ENCODE measurements at places on chromosomes 4 and X.
A peak's percentile ranks its signal among the peaks of the same experiment; 100 is the strongest.

- no peak for DNase-seq
Observed at GRCh38 chrX:68934922-68935321, 106.1 kb downstream of the EFNB1 start.

DNA sequence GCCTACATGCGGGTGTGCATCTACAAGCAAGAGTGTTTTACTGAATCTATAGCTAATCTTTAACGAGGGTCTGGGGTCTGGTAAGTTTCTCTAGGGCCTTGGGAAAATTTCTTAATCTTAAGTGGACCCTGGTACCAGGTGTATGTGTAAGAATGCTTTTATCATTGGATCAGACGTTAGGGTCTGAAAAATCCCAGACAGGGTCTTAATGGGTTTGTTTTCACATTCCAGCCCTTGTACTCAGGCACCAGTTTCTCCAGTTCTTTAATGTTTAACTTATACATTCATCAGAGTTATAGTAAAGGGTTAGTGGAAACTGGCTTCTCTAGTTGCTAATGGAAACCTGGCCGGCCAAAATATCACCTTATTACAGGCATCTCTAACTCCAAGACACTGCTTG, 11.6 kb downstream of the MAGEB16 start:
- DNase-seq, result no peak

- no peak for DNase-seq
Observed at GRCh38 chr4:117983541-117984365, 50.5 kb upstream of the NDST3 start.

GRCh38 chr4:33722800-33723516, 2521.4 kb downstream of the ARAP2 start:
- peak; percentile 71 for DNase-seq

- DNase-seq, result peak; percentile 57
Observed at GRCh38 chr4:77158487-77158861, 1.5 kb downstream of the CCNG2 start.

- no peak for DNase-seq
Observed at GRCh38 chrX:135431886-135432285, 10.1 kb downstream of the SMIM10L2A start.

DNA sequence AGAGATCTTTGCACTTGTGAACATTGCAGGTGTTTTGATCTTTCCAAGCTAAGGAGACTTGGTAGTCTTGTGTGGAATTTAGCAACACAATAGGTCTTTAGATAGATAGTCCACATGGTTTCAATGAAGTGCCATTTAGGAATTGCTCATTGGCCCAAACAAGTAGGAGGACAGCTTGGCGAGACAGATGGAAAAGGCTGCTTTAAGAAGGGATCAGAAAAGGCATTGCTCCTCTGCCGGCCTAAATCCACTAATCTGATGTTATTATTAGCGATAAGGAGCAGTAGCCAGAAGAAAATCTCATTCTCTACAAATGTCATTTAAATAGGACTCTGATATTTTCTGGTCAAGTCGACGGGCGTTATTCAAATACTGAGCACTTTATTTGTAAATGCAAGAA, 99.7 kb downstream of the AFF2 start:
- DNase-seq, result no peak

DNA sequence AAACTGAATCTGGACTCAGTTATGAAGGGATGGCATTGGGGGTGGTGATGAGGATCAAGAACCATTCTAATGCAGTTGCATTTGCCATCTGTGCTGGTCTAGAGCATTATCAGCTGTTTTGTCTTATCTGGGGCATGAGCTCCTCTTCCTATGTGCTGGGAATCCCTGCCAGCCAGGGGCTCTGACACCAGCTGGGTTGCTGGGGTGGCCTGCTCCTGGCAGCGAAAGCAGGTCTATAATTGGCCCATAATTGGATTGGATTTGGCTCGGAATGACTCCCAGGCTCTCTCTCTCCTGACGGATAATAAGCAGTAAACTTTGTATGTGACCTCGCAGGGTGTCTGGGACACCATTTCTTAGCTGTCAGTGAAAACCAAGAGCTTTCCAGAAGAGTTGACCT, 34.1 kb downstream of the SMPX start:
- DNase-seq, result no peak

Measured in adipocyte (in vitro differentiated cells).